ENCODE measurements at places on chromosomes 2 and 18.

GRCh38 chr18:79136742-79137141 is 67.5 kb downstream of the ATP9B start:
- DNase-seq = no peak

GRCh38 chr2:109065391-109065734 is 63.6 kb upstream of the SH3RF3 start:
- no peak for DNase-seq

GRCh38 chr18:21284540-21284939 is 42.5 kb downstream of the GREB1L start:
- no peak for DNase-seq

DNA sequence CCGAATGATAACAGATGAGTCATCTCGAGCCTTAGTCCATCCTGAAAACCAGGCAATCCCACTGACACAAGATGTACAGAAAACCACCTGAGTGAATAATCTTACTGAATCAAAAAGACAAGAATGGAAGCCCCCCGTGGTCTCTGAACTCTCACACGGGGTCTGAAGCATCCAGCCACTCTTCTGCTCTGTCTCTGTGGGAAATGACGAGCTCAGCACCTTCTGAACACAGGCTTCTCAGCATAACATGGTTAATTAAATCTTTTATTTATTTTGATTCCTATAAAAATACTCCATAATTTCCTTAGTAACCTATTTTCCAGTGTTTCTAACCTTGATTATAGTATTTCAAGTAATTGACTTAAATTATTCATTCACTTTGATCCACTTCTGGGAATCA is 203.7 kb downstream of the TMEM163 start:
- no peak for DNase-seq

DNA sequence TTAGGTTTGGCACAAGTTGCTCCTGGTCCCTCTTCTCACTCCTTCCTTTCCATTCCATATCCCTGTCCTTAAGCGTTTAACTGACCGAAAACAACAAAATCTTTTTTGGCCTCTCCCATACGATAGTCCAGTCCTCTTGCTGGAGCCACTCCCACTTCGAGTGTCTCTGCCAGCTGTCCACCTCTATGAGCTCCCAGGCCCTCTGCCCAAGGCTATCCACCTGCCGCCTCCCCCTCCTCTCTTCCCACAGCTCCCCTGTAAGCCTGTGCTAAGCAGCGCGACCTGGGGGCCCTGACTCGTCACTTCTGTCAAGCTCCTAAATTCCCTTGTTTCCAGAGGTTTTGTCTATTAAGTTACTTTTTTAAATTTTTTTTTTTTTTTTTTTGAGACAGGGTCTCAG is 47.0 kb upstream of the FOSL2 start:
- no peak for DNase-seq

GRCh38 chr18:55651236-55651635 is 63.2 kb upstream of the TCF4 start:
- DNase-seq = no peak

GRCh38 chr2:86786001-86786536 is 4.6 kb downstream of the CD8A start:
- no peak for DNase-seq
